Kidney epithelial cell (primary cell): ENCODE measurements at places on chromosomes 7 and 10.

DNA sequence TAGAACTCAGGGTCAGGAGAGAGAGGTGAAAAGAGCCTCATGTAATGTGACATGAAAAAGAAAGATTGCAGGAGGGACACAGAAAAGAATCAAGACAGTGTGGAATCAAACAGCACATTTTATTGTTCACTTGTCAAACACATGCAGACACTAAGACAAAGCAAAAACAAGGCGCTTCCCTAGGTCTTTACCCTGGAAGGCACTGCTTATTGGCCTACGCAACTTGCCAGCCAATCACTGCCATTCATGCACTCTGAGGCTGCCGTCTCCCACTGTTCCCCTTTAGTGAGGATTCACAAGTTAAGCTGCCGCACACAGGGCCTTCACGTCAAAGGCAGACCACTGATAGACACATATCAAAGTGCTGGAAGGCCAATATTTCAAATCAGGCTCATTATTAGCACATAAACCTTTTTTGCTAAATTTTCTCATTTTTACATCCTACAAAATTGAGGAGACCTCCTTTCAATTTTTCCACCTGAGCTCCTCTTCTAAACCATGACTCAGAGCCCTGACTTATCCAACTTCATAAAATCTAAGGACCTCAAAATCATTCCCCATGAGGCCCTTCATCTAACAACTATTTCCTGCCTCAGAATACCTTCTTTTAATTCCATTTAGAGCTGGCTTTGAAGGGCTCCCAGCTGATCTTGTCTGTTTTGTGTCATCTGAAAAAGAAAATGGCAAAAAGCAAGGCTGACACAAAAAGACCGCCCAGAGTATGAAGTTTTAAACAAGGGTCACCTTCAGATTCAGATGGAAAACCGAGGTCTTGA lies 149.4 kb downstream of the CHCHD3 start:
- DNase-seq, result no peak

- DNase-seq, result no peak
These were observed 145.6 kb downstream of the GLCCI1 start for GRCh38 chr7:8114175-8114574.

DNA sequence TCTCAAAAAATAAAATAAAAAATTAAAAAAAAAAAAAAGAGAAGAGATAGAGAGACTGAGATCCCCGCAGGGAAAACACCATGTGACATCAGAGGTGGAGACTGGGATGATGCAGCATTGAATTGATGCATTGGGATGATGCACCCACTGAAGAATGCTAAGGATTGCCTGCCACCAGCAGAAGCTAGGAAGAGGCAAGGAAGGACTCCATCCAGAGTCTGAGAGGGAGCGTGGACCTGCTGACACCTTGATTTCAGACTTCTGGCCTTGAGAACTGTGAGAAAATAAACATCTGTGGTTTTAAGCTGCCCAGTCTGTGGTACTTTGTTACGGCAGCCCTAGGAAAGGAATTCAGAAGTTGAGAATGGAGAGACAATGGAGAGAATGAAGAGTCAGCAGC lies 89.8 kb upstream of the PRPS1L1 start:
- no peak for DNase-seq

GRCh38 chr10:93392121-93392520 lies 90.0 kb downstream of the MYOF start:
- no peak for DNase-seq

- no peak for DNase-seq
These were observed 22.5 kb downstream of the LRRC27 start for GRCh38 chr10:132354356-132355094.

GRCh38 chr10:103659674-103660363 lies 166.3 kb downstream of the NEURL1 start:
- peak; percentile 78 for DNase-seq

GRCh38 chr10:129883029-129883428 lies 81.0 kb downstream of the EBF3 start:
- DNase-seq, result no peak

GRCh38 chr10:23516530-23516929 lies 77.7 kb downstream of the OTUD1 start:
- DNase-seq, result no peak

DNA sequence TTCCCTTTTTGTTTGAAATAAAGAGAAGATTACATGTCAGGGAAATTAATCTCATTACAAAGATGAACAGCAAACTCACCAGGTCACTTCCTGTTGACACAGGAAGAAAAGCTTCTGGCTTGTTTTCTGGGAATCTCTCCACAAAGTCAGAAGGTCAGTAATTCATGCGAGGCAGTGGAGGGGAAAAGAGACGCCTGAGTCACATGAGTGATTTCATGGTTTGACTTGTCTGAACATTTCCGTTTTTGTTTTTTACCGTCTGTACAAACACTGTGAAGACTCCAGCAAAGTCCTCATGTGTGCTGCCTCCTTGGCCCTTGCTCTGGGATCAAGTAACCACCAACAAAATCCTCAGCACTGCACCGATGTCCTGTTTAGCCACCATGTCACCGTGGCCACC lies 2.5 kb upstream of the HABP2 start:
- DNase-seq, result peak; percentile 70

DNA sequence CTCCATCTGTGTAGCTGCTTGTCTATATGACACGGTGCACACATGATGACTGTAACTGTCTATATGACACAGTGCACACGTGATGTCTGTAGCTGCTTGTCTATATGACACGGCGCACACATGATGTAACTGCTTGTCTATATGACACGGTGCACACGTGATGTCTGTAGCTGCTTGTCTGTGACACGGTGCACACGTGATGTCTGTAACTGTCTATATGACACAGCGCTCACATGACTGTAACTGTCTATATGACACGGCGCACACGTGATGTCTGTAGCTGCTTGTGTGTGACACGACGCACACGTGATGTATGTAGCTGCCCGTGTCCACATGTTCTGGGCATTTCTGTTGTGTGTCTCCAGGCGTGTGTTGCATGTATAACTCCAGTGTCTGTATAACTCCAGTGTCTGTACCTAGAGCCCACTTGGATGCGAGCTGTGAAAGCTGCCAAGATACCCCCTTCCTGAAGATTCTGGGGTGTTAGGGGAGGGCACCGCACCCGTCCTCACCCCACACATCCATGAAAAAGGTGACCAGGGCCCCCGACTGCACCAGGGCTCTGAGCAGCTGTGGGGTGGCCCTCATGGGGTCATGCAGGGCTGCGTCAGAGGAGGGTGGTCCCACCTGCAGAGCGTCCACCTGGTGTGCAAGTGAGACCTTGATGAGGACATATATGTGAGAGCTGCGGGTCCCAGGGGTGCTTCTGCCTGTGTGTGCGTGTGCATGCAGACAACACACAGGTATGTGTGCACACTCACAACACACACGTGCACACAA lies 137.9 kb downstream of the ELFN1 start:
- no peak for DNase-seq

DNA sequence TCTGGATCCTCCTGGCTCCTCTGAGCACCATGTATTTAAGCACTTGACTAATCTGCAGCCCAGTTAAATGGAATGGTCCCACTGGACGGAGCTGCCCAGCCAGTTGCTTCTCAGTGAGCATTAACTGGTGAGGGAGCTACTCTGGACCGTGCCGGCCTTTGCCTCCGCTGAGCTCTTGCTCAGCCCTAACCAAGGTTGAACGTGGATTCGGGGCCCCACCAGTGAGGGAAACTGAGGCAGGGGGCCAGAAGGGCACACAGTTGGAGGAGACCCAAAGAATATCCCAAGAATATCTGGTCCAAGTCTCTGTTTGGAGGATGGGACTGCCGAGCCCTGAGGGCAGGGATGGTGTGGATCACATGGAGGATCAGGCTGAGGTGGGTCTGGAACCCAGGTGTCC lies 13.7 kb downstream of the ADCYAP1R1 start:
- no peak for DNase-seq

DNA sequence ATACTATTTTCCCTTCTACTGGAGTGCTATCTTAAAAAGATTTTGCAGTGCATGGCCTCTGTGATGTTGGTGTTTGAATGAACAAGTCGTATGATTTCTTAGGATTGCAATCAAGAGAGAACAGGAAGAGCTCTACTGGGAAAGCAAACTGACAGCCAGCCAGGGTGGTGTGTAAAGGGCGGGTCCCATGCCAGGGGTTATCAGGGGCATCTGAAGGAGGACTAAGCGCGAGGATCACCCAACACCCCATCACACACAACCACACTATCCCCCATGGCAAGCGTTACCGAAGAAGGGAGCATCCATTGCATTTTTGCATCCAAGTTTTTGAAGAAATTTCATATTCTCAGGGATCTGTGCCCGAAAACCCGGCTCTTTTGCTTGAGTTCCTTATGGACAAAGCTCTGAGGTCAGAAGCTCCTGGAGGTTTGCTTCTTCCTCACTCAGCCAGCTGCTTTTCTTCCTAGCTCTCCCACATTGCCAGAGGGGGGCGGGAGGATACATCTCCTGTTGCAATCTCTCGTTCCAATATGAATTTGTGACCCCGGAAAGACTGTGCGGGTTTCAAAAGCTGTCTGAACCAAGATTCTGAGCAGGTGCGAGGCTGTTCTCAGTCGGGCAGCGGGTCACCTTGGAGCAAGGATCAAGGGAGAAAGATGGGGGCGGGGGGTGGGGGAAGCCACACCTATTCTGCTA lies 5.2 kb downstream of the NEUROD6 start:
- no peak for DNase-seq

DNA sequence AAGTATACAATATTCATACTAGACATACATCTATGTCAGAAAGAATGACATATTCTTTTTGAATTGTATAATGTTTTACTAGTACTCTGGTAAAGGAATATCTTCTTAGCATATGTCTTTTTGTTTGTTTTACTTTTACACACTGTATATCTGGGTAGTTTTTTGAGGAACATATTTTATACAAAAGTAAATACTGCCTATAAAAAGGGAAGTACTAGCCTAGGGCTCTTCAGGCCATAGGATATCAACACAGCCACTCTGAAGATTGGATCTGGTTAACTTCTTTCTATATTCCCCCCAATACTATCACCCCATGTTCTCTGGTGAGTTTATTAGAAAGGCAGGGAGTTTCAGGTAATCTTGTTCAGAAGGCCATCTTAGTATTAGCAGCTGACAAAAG lies 134.6 kb downstream of the ZNF438 start:
- DNase-seq, result no peak

DNA sequence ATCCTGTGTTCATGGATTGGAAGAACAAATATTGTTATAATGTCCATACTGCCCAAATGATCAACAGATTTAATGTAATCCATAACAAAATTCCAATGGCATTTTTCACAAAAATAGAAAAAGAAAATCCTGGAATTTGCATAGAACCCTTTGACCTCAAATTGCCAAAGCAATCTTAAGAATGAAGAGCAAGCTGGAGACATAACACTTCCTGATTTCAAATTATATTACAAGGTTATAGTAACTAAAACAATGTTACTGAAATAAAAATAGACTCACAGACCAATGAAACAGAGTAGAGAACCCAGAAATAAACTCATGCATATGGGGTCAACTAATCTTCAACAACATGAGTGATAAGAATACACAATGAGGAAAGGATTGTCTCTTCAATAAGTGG lies 302.5 kb downstream of the PHTF2 start:
- no peak for DNase-seq
